ENCODE measurements at places on chromosomes 11 and 22. TPM values are rescaled to one million over a fixed set of nuclear protein-coding genes. Genes with fewer than 3 reads are reported as not detected.

- DNase-seq, result no peak
- peaks cover 4% of the 10 kb centered on the region for H3K36me3 ChIP-seq
- H3K4me1 ChIP-seq, result no peaks in the 10 kb centered on the region
- H3K27ac ChIP-seq, result peak overlapping the region; percentile 13
- no peaks in the 10 kb centered on the region for H3K27me3 ChIP-seq
Measured at GRCh38 chr11:71962428-71963038, 33.7 kb downstream of the RNF121 start.

- H3K4me3 ChIP-seq, result peak overlapping the region; percentile 91
- DNase-seq, result peak; percentile 48
- H3K27me3 ChIP-seq, result no peaks in the 10 kb centered on the region
- H3K27ac ChIP-seq, result peak overlapping the region; percentile 81
- H3K4me1 ChIP-seq, result peaks cover 29% of the 10 kb centered on the region
Measured at GRCh38 chr11:47552056-47552565, 821 bp downstream of the CELF1 start.

GRCh38 chr11:130785380-130786116 lies 130.7 kb downstream of the SNX19 start:
- no peak for DNase-seq
- H3K27ac ChIP-seq, result no peak overlapping the region
- no peaks in the 10 kb centered on the region for H3K36me3 ChIP-seq
- no peak overlapping the region for H3K4me3 ChIP-seq

DNA sequence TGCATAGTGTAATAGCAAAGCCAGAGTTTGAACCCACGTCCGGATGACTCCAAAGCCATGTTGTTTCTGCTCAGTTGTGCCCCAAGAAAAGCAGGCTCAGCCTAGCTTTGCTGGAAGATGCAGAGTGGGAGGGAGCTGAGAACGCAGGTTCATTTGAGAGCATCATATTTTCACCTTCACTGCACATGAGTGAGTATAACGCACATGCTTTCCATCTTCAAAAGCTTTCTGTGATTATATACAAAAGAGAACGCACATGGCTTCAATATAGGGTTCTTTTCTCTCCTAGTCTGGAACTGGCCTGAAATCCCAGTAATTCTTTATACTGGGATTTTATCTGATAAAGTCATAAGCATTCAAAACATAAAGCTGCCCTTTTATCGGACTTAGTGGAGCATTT lies 385.5 kb upstream of the CADM1 start:
- H3K27me3 ChIP-seq, result no peaks in the 10 kb centered on the region
- H3K36me3 ChIP-seq, result no peaks in the 10 kb centered on the region
- H3K27ac ChIP-seq, result no peak overlapping the region
- H3K4me3 ChIP-seq, result no peak overlapping the region
- DNase-seq, result no peak
- H3K4me1 ChIP-seq, result no peaks in the 10 kb centered on the region

GRCh38 chr11:36657610-36658267 lies 59.7 kb upstream of the RAG2 start:
- no peak overlapping the region for H3K27ac ChIP-seq
- no peak for DNase-seq
- H3K4me1 ChIP-seq, result peaks cover 3% of the 10 kb centered on the region
- H3K27me3 ChIP-seq, result no peaks in the 10 kb centered on the region
- no peak overlapping the region for H3K4me3 ChIP-seq
- no peaks in the 10 kb centered on the region for H3K36me3 ChIP-seq

GRCh38 chr11:121018746-121019145 lies 5.2 kb upstream of the TBCEL start:
- H3K4me1 ChIP-seq, result no peaks in the 10 kb centered on the region
- H3K27ac ChIP-seq, result no peak overlapping the region
- DNase-seq, result no peak

DNA sequence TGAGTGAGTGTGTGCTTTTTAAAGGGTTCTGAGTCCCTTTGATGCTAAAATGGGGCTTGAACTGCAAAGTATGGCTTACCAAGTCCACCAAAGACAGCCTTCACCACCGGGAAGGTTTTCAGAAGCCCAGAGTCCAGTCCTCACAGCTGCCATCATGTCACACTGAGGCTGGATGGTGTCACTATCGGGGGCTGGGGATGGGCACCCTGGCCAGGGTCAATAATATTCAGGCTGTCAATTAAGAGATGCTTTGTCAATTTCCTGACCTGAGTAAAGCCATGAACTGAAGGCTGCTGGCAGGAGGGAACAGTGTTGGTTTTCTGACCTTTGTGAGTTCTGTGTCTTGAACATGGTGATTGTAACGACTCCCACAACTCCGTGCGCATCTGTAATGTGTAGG lies 373.0 kb upstream of the B3GAT1 start:
- H3K4me3 ChIP-seq, result no peak overlapping the region
- H3K27me3 ChIP-seq, result no peaks in the 10 kb centered on the region
- H3K36me3 ChIP-seq, result no peaks in the 10 kb centered on the region
- no peaks in the 10 kb centered on the region for H3K4me1 ChIP-seq

- no peak for DNase-seq
- no peak overlapping the region for H3K27ac ChIP-seq
- no peak overlapping the region for H3K4me3 ChIP-seq
- H3K36me3 ChIP-seq, result no peaks in the 10 kb centered on the region
- no peaks in the 10 kb centered on the region for H3K4me1 ChIP-seq
Measured at GRCh38 chr22:48822278-48823233, 1005.1 kb downstream of the BRD1 start.

DNA sequence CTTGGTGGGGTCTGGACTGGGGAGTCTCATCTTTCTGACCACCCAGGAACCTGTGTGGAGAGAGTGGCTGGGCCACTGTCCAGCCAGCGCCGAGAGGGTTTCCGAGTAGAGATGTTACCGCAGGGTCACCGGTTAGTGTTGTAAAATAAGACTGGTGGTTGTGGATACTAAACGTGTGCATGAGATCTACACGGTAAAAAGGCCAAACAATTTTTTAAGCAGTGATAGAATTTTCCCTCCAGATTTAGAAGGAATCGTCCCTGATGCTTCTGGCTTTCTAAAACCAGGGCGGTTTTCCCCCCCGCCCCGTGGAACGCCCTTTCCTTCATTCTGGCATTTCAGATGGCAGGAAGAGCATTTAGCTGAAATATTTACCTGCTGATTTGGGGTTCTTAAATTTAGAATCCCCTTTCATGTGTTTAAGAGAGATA lies 72.6 kb upstream of the PPARA start:
- DNase-seq, result peak; percentile 1
- H3K36me3 ChIP-seq, result no peaks in the 10 kb centered on the region
- H3K4me3 ChIP-seq, result no peak overlapping the region
- peaks cover 31% of the 10 kb centered on the region for H3K4me1 ChIP-seq

DNA sequence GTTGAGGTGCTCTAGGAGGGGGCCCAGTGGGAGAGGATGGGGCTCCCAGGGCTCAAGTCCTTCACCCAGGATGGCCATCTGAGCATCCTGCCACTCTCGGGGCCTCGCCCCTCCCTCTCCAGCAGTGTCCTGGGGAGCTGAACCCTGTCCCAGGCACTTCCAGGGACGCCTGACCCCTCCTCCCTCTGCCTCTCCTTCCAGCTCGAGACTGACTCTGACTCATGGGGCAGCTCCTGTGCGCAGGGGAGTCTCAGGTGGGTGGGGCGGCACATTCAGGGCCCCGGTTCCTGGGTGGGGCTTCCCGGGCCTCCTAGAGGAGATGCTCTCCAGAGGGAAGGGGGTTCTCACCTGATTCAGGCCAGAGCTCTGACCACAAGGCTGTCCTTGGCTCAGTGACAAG lies 77.1 kb upstream of the IGLL5 start:
- H3K4me1 ChIP-seq, result no peaks in the 10 kb centered on the region
- H3K36me3 ChIP-seq, result no peaks in the 10 kb centered on the region
- no peak for DNase-seq
- H3K27ac ChIP-seq, result no peak overlapping the region
- no peak overlapping the region for H3K4me3 ChIP-seq

DNA sequence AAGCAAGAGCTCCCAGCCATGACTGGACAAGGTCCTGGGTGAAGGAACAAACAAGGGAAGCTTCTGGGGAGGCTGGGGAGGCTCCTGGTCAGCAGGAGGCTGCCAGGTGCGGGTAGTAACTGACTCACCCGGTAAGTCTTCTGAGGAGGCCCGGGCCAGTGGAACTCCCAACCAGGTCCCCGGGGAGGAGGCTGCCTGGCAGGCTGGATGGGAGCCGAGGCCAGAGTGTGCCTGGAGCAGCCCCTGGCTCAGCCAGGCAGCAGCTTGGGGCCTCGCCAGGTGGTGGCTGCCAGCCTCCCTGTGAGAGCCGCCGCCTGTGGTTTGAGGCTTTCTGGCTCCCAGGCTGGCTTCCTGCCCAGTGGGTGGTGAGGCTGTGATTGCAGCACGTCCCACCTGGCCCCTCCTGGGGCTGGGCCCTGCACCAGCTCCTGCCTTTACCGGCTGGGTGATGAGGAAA lies 46.2 kb downstream of the IGF2 start:
- H3K4me3 ChIP-seq, result no peak overlapping the region
- H3K4me1 ChIP-seq, result peaks cover 7% of the 10 kb centered on the region
- H3K27me3 ChIP-seq, result no peaks in the 10 kb centered on the region
- no peak overlapping the region for H3K27ac ChIP-seq
- DNase-seq, result peak; percentile 99
- H3K36me3 ChIP-seq, result no peaks in the 10 kb centered on the region

- no peak for DNase-seq
- H3K27me3 ChIP-seq, result no peaks in the 10 kb centered on the region
- H3K4me3 ChIP-seq, result no peak overlapping the region
- H3K4me1 ChIP-seq, result peaks cover 9% of the 10 kb centered on the region
Measured at GRCh38 chr11:35682230-35683173, 19.9 kb downstream of the TRIM44 start.

DNA sequence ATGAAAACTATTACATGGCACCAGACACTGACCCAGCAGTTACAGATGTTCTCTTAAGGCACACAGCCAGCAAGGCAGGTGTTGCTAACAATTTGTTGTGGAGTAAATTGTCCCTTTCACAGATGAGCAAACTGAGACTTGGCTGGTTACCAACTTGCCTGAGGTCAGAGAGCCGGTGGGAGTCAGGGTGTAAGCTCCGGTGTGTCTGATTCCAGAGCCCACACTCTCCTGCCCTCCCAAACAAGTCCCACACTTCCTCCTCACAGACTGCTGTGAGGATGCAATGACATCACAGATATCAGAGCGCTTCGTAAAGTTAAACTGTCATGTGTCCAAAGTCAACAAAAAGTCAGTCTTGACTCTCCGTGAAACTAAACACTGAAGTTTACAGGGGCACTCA lies 12.5 kb downstream of the GDPD5 start:
- H3K27me3 ChIP-seq, result no peaks in the 10 kb centered on the region
- no peak for DNase-seq

DNA sequence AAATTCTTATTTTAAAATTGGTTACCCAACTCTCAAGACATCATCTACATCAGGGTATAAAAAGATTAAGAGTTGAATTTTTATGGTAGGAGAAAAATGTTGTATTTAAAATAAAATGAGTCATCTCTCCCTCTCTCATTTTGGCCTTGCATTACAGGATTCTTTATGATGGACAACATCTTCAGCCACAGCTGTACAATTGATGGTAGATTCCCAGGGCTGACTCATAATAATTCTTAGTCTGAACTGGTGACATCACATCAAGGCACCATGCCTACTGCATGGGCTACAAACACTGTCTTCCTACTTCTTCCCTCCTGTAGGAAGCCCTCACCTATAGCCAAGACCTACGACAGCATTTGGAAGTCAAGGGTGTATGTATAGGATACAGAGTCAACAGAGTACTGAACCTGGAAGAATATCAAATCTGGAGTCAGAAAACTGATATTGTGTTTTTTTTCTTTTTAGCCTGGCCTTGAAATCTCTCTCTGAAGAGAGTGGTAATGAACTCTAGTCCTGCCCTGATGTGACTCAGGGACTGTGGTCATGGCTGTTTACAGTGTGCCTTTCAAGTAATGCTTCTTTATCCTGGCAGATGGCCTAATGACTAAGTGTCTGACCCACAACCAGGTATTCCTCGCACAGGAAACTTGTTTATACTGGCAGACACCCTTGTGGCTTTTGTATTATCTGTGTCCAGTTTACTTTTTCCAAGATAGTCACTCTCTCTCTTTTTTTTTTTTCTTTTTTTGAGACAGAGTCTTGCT lies 32.5 kb downstream of the MRGPRX2 start:
- no peak for DNase-seq
- H3K27me3 ChIP-seq, result no peaks in the 10 kb centered on the region
- no peak overlapping the region for H3K27ac ChIP-seq

- H3K27ac ChIP-seq, result no peak overlapping the region
- no peaks in the 10 kb centered on the region for H3K36me3 ChIP-seq
- H3K27me3 ChIP-seq, result no peaks in the 10 kb centered on the region
- H3K4me1 ChIP-seq, result no peaks in the 10 kb centered on the region
Measured at GRCh38 chr11:109798521-109798920, 294.7 kb upstream of the ZC3H12C start.

DNA sequence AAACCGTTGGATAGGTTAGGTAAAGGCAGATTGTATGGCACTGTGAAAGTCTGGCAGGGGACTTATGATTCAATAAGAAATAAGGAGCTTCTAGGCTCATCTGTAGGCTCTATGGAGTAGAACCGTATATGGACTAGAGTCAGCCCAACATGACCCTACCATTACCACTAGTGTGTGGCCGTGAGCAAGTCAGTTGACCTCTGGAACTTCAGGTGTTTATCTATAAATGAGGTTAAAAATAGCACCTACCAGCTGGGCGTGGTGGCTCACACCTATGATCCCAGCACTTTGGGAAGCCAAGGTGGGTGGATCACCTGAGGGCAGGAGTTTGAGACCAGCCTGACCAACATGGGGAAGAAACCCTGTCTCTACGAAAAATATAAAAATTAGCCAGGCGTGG lies 4.4 kb downstream of the HINFP start:
- H3K27me3 ChIP-seq, result no peaks in the 10 kb centered on the region
- H3K36me3 ChIP-seq, result peaks cover 21% of the 10 kb centered on the region
- H3K4me1 ChIP-seq, result peaks cover 15% of the 10 kb centered on the region
- no peak for DNase-seq
- no peak overlapping the region for H3K4me3 ChIP-seq

GRCh38 chr22:40310081-40310767 lies 36.1 kb upstream of the ADSL start:
- DNase-seq, result peak; percentile 62
- peaks cover 31% of the 10 kb centered on the region for H3K36me3 ChIP-seq
- no peaks in the 10 kb centered on the region for H3K27me3 ChIP-seq
- H3K4me3 ChIP-seq, result no peak overlapping the region

The FOSL1 gene
- 1.6 TPM for total RNA-seq

The MRGPRX4 gene
- total RNA-seq, result not detected

The PRG2 gene
- 0.94 TPM for total RNA-seq

The HDHD5 gene
- 21.6 TPM for total RNA-seq

The MMP27 gene
- total RNA-seq, result not detected
